ENCODE measurements at places on chromosomes 12 and 14.

- DNase-seq = no peak
Measured at GRCh38 chr12:128840862-128841468, 12.3 kb upstream of the GLT1D1 start.

DNA sequence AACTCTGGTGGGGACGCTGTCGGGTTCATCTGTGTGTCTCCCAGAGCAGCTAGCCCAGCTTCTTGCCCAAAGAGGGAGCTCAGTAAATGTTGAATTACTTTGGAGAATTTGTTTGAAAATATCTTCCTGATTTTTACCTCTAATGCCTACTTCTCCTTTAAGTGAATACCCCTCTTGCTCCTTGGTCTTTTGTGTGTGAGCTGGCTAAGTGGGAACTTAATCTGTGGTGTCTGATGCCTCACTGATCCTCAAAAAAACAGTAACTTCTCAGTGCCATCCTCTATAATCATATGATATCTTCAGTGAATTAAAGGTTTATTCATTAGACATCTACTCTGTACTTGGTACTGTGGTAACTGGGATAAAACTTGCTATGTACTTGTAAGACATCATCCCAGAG is 7.7 kb upstream of the PSMA6 start:
- DNase-seq = no peak

DNA sequence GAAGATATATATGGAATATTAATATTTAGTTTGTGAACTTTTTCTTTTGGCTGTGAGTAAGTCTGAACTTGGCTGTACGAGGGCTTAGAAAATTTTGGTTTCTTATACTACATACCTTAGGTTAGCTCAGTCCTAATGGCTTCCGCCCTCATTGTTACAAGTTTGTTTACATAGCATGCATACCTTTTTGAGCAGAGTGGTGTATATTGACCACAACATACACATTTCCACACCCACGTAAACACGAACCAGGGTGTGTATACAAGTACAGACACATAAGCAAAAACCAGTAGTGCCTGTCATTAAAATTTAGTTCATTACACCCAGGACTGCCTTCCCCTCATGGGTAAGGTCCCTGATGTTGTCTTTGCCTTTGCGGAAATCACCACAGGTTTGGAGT is 230.2 kb upstream of the RGS6 start:
- no peak for DNase-seq

DNA sequence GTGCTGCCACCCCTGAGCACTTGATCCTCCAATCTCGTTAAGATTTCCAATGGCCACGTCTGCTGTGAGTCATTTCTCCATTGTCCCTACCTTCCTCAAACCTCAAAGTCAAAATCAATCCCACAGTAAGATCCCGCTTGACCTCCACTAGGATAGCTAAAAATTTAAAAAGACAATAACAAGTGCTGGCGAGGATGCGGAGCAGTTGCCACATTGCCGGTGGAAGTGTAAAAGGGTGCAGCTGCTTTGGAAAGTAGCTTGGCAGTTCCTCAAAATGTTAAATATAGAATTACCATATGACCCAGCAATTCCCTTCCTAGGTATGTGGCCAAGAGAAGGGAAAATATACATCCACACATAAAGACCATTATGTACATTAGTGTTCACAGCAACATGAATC is 9.5 kb upstream of the BCL7A start:
- no peak for DNase-seq

- DNase-seq = no peak
Measured at GRCh38 chr12:109580684-109581333, 7.2 kb downstream of the MVK start.

DNA sequence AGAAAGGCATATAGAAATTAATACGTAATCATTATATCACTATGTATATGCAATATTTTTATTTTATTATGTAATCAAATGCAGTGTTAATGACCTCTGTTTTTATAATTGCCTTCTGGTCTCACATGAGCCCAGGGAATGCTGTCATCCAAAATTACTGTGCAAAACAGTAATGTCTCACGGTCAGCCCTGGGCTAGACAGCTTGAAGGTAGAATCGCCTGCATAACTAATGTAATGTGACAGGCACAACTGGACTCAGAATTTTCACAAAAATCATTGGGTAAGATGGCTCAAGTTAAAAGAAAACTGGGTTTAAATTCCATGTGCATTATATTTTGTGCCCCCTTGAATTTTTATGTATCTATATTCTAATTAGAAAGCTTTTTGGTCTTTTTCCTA is 293.3 kb downstream of the PPFIA2 start:
- DNase-seq = no peak

GRCh38 chr14:52836063-52836462 is 44.7 kb upstream of the GNPNAT1 start:
- DNase-seq = no peak

DNA sequence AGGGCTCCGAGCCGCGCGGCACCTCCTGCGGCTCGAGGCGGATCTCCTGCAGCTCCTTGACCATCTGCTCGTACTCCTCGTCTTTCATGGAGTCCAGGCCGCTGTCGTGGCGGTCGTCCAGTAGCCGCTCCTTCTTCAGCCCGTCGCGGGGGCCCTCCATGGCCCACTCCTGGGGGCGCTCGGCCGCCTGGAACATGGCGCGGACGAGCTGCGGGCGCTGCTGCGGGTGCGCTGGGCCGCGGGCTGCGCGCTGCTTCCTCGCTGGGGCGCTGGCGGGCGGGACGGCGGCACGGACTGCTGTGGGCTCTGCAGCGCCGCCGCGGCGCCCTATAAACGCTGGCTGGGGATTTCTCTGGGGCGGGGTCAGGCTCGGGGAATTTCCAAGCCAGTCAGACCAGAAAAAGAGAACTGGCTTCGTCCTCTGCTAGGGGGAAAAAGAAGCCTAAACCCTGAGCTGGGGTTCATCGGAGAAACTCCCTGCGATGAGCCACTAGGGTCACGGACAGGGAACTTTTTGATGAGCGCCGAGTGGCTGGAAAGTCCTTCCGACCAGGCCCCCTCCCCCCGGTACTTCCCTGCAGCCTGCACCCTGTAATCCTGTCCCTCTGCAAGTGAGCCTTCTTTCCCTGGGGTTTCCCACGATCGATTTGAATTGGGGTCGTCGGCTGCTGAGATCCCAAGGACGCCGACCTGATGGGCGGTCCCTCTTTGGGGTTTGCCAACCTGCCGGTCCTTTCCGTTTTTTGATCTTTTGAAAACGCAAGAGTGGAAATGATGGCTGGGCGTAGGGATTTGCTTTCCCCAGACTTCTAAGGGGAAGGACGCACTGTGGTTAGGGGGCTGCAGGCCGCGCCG is at the start of gene NFKBIA:
Gene NFKBIA, minus strand, starts transcription at position 301 of the 855 bp plus-strand sequence. Its CDS starts 105 bp downstream, at position 196.
- peak; percentile 92 for DNase-seq

DNA sequence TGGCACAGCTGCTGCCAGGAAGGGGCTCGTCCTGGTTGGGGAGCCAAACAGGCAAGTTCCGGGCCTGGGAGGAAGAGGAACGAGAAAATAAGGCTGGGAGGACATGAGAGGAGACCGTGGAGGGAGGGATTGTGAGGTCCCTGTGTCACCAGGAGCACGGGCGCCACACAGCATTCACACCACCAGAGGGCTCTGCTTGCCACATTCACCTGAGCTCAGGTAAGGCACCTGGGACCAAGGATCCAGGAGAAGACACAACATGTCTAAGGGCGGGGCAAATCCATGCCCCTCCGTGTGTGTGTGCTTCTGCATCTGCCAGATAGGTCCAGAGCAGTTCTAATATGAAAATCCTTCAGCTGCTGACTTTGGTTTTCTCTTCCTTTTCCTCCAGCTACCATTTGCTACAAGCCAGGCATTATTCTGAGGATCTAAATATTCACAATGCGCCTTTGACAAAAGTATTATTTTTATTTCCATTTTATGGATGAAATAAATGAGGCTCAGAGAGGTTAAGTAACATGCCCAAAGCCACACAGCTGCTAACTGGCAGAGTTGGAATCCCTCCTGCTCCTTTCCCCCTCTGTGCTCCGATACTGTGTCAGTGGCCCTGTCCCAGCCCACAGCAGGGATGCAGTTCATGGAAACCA is 14.6 kb downstream of the RAPGEF3 start:
- no peak for DNase-seq

- DNase-seq = no peak
Measured at GRCh38 chr12:110183386-110183785, 59.2 kb downstream of the IFT81 start.

- no peak for DNase-seq
Measured at GRCh38 chr14:73795974-73796373, 55.7 kb upstream of the PTGR2 start.

- DNase-seq = no peak
Measured at GRCh38 chr12:13082861-13083260, 20.6 kb downstream of the GSG1 start.

DNA sequence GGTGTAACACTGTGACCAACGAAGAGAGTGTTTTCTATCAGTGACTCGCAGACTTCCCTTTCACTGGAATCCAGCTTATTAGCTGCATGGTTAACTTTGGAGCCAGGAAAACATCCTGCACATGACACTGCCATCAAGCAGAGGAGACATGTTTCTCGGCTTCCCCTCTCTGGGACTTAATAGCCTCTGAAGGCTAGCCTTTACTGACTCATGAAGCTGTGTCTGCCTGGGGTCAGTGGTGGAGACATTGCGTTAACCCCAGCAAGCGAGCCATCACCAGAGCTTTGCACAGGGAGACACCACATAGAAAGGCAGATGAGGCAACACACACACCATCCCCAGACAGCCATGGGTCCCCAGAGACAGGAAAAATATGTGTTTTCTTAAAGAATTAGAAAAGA is 126.9 kb upstream of the PRICKLE1 start:
- DNase-seq = no peak

DNA sequence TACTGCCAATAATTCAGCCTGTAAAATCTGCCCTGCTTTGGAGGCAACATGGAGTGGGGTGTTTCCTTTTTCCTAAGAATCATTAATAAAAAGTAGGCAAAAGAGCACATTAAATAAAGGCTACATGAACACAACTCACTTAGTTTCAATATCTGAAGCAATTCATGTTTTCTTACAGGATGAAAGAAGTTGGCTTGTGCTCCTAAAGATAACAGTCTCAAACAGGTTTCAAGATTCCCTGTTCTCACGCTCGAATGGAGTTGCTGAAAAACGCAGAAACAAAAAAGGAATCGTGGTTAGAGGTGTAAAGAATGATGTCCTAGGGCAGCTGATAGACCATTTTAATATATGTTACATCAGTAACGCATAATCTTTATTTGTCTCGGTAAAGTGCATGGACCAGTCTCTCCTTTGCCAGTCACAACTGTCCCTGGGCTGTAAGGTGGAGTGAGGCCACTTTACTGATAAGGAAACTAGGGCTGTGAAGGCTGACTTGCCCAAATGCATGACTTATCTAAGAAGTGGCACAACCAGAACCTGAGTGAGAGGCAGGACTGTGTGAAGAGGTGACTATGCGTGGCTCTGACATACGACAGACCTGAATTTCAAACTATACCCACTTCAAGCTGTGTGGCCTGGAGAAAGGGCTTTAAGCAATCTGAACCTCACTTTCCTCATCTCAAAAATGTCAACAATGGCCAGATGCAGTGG is 12.6 kb downstream of the GIT2 start:
- no peak for DNase-seq

DNA sequence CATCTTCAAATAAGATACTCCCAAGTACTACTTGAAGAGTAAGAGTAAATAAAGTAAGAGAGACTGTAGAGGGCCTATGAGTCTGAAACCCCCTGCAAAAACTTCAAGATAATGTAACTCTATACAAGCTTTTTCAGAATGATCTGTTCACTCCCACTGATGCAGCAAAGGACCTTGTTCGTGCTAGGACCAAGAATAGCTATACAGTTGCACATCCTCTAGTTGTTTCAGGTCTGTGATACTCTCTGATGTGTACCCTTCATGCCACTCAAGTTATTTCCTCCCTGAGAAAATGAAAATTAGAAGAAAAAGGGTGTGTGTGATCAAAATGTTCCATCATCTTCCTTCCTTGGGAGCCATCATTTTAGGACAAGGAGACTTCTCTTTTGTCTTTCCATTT is 204.4 kb downstream of the ALX1 start:
- DNase-seq = no peak

DNA sequence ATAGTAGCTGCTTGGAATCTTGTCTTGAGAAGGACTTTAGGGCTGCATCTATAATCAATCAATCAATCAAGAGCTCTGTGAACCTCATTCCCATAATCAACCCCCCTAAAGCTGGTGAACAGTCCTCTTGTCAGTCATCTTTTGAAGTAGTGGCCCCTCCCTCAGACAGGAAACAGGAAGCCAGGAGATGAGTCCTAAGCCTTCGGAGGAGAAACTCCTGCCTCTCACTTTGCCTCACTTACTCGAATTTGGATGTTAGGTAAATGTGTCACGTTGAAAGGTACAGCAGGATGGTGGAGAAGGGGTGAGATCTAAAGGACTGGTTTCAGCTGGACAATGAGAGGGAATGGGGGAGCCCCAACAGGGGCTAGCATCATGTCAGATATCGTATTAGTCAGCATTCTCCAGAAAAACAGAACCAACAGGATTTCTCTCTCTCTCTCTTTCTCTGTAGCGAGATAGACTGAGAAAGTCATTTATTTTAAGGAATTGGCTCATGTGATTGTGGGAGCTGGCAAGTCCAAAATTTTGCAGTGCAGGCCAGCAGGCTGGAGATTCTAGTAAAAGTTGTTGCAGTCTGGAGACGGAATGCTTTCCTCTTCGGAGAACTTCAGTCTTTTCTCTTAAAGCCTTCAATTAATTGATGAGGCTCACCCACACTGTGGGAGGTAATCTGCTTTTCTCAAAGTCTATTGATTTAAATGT is 144.4 kb upstream of the PWP1 start:
- DNase-seq = no peak

GRCh38 chr12:66365718-66366490 is 63.6 kb downstream of the HELB start:
- DNase-seq = no peak

- DNase-seq = no peak
Measured at GRCh38 chr12:31201382-31201781, 124.6 kb downstream of the SINHCAF start.

DNA sequence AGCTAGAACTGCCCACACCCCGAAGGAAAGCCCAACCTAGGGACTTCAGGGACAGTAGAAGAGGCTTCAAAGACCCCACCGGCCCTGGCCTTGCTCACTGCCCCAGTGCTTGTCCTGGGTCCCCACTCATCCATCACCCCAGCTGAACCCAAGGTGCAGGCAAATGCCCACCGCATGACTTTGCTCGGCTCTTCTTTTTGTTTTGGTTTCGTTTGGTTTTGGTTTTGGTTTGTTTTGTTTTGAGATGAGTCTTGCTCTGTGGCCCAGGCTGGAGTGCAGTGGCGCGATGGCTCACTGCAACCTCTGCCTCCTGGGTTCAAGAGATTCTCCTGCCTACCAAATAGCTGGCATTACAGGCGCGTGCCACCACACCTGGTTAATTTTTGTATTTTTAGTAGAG is 9.0 kb downstream of the CCDC85C start:
- DNase-seq = no peak

GRCh38 chr12:9032202-9032964 is 43.0 kb downstream of the KLRG1 start:
- DNase-seq = no peak

All from right atrium auricular region (tissue), 2 donors.